ENCODE measurements at places on chromosomes 12 and 14.

DNA sequence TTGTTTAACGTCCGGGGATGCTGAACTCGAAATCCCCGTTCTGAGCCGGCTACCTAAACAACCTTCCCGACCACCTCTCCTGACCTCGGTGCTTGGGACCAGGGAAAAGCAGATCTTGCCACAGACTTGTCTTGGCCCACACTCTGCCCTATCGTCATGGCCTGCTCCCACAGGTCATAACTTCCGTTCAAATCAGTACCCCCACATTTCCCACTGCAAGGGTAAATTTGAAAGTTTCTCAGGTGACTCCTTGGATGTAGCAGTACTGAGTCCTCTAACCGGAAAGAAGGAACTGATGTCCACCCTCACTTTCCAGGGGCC is 612 bp upstream of the RBM23 start:
- no peak for DNase-seq

DNA sequence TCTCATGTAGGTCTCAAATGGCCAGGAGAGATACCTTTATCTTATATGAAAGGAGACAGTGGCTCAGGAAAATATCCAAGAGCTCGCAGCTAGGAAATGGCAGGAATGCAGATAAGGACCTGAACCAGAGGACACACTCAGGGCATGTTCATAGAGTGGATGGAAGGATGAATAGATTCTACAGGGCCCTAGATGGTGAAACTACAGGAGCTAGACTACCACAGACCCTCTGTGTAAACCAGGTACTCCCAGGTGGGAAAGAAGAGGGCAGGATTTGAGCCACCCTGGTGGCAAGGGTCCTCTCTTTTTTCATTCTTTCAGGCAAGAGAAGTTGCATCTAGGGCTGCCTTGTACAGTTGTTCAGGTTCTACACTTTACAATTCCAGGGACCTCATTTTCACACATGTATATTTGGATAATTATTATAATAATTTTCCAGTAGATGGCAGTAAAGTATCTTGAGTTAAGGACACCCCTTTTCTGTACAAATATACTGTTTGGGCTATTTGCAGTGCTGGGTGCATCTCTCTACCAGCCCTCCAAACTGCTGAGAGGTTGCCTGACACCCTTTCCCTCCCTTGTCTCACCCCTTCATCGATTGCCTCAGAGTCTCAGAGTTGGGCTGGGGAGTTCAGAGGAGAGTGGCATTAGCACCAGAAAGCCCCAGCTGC is 10.5 kb upstream of the ZDHHC22 start:
- DNase-seq = peak; percentile 13

GRCh38 chr14:28652782-28653181 is 113.8 kb upstream of the FOXG1 start:
- peak; percentile 82 for DNase-seq

DNA sequence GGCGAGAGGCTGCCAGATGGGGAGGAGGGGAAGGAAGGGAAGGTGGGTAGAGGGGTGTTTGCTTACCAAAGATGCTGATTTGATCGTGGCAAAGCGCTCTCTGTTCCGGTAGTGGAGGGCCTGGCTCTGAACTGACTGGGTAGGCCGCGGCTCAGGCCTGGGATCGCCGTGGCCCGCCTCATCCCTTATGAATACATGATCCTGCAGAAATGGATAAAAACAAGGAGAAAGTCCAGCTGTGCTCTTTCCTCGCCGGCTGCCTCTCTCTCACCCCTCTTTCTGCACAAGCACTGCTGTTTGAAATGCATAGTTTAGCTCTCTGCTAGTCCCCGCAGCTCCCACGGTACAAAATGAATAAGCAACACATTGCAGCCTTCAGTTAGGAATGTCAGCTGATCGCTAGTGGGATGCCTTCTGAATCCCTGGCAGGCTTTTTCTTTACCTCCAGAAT is 53.8 kb downstream of the PEBP1 start:
- peak; percentile 58 for DNase-seq

GRCh38 chr12:91009319-91009950 is 4.7 kb upstream of the EPYC start:
- no peak for DNase-seq

DNA sequence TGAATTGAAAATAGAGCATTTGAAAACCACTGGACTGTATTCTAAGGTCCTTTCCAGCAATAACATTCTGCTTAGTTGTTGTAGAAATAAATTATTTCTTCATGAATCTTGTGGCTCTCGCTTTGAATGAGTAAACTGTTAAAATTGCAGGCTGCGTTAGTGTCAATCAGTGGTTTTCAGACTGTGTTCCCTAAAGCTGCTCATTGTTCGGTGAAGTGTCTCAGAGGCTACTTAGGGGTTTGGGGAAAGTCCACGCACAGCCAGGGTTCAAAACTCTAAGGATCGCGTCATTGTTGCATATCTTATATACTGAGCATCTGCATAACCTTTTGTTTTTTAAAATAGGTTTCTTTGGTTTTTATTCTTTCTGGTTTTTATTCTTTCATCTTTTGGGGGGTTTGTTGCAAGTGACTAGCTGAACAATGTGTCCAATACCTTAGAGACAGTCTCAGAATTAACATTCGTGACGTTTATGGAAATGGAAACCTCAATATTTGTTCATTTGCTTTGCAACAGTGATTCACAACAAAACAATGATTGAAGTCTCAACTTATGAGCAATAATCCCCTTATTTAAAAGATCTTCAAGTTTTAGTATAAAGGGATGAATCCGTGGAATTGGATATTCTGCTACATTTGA is 108.1 kb downstream of the TTLL5 start:
- DNase-seq = peak; percentile 10

GRCh38 chr12:91109148-91109564 is 2.1 kb downstream of the LUM start:
- peak; percentile 90 for DNase-seq

DNA sequence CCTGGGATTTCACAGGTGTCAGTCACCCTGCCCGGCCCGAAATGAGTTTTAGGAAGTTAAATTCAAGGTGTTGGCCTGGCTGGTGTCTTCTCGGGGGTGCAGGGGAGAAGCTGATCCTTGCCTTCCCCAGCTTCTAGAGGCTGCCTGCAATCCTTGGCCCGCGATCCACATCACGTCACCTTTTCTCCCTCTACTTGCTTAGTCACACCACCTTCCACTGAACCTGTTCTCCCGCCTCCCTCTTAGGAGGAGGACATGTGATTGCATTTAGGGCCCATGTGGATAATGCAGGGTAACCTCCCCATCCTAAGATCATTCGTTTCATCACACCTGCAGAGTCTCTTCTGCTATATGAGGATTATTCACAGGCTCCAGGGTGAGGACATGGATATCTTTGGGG is 25.4 kb upstream of the ATXN2 start:
- DNase-seq = no peak

- DNase-seq = peak; percentile 30
Measured at GRCh38 chr12:49825360-49825970, 2.7 kb downstream of the NCKAP5L start.

GRCh38 chr14:100201701-100202100 is 37.2 kb upstream of the YY1 start:
- DNase-seq = no peak

GRCh38 chr14:65228436-65228835 is 126.1 kb upstream of the MAX start:
- no peak for DNase-seq

GRCh38 chr12:131698286-131698685 is 12.6 kb upstream of the SFSWAP start:
- DNase-seq = no peak

DNA sequence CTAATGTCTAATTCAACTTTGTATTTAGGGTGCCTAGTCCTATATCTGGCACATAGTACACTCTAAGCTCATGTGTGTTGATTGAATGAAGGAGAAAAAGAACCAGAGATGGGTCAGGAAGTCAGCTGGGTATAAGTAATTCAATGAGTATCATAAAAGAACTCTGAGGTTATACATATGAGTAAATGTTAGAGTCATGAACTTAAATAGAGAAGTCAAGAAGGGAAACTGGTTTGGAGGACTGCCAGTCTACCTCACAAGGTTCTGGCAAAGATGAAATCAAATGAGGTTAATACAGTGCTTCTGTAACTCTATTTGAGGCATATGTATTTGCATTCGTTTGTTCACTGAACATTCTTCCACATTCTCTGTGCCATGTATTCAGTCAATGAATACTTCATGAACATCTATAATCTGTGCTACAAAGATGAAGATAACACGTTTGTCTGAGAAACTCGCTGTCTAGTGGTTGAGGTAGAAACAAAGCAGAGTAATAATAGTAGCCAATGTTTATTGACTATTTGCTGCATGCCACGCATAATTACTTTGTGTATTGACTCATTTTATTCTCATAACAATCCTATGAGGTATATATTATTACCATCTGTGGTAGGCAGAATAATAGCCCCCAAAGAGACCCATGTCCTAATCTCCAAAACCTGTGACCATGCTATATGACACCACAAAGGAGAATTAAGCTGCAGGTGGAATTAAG is 88.9 kb downstream of the PTGER2 start:
- DNase-seq = peak; percentile 77

GRCh38 chr12:69936214-69936731 is 111.2 kb downstream of the MYRFL start:
- DNase-seq = no peak

DNA sequence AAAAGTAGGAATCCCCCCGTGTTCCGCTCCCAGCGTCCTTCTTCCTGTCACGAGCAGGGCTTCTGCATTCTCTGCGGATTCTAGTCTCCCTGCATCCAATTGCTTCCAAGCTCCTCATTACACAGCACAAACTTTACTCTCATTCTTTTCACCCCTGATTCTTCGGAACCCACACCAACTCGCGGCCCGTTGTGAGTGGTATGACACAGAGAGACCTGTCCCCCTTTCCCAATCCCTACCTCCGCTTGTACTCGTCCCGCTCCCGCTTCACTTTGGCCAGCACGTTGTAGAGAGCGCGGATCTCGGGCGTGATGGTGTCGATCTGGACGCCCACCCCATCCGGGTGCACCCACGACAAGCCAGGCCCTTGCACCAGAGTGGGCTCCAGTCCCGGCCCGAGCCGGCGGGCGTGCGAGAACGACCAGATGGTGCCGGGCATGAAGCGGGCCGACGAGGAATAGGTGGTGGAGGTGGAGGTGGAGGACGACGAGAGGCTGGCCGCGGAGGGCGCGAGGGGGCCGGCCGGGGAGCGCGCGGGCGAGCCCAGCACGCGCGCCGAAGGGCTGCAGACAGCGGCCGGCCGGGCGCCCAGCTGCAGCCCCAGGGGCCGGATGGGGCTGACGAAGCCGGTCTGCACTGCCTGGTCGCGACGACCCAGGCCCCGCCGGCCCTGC is 687 bp downstream of the IFFO1 start:
- DNase-seq = no peak

- peak; percentile 28 for DNase-seq
Measured at GRCh38 chr12:24776861-24777260, 172.0 kb downstream of the BCAT1 start.

GRCh38 chr12:38508246-38508645 is 191.7 kb downstream of the ALG10B start:
- no peak for DNase-seq

DNA sequence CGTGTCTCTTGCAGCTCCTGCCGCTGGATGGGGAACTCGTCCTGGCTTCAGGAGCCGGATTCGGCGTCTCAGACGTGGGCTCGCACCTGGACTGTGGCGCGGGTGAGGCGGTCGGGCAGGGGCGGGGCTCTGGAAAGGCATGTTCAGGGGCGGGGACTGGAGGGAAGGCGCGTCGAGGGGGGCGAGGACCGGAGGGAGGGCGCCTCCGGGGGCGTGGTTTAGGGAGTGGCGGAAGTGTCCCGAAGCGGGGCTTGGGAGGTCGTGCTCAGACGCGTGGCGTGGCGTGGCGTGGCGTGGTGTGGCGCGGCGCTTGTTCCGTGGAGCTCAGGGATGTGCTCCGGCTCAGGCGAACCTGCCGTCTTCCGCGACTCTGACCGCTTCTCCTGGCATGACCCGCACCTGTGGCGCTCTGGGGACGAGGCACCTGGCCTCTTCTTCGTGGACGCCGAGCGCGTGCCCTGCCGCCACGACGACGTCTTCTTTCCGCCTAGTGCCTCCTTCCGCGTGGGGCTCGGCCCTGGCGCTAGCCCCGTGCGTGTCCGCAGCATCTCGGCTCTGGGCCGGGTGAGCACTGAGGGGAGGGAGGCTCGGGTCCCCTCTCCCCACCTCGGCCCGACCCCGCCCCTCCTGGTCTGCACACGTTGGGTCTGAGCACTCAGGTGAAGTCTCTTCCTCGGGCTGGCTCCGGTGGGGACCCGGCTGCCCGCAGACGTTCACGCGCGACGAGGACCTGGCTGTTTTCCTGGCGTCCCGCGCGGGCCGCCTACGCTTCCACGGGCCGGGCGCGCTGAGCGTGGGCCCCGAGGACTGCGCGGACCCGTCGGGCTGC is 6.2 kb downstream of the AMN start:
- peak; percentile 59 for DNase-seq

DNA sequence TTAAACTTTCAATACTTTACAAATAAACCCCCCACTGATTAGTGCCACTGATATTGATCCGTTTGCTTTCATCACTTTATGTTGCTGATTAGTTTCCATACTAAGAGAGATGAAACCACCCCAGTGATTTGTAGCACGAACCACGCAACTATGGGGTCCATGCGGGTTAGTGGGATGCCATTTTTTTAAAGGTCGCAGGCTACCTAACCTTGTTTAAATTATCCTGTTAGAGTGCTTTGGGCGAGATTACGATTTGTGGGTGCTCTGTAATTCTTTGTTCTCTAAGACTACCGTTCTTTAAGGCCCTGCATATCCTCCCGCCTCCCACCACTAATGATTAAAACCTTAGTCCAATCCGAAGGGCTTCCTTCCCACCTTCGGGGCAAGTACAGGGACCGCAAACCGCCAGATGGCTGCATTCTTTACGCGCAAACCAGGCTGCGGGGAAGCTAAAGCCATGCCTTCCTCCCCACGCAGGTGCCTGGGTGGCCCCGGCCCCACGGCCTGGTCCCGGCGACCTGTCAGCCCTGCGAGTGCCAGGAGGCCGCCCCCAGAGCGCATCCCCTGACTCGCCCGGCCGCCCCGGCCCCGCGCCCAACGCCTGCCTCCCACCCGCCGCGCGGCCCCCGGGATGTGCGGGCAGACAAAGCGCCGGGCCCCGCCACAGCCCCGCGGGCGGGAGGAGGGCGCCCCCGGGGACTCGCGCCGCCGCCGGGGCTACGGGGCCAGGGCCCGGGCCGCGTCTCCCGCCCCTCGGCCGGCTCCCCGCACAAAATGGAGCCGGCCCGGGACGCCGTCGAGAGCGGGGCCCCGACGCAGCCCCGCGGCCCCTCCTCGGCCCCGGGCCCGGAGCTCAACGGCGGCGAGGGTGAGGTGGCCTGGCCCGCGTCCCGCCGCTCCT is 759 bp downstream of the NFYB start:
- peak; percentile 63 for DNase-seq

DNA sequence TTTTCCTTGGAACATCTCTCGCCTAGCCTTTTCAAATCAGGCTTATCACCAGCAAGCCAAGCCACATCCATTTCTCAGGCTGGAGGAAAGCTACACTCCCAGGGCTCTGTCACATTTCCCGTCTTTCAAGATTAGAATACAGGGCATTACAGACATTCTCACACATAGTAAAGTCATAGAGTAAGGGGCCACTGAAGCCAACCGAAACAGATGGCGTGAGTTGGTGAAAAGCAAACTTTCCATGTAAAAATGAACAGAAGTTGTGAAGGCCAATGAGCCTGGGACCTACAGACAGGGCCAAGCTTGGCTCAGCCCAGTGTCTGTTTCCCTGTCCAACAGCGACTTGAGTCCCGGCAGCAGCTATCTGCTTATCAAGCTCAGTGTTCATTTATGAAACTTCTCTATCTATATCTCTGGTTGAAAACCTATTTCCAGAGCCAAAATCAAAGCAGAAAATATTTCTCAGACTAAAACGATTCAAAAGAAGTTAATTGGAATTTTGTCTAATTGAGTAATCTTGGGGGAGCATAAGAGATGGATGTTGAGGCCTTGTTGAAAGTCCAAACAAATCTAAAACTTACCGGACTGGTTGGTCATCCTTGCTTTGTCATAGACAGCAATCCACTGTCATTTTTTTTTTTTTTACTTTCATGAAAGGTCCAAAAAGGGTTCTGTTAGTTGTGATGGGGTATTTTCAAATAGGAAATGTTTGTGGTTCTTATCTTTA is 105.6 kb downstream of the DAAM1 start:
- DNase-seq = no peak

Data from fibroblast of skin of right biceps (primary cell).